ENCODE measurements at places on chromosomes 2 and 18.

- DNase-seq, result no peak
Measured at GRCh38 chr2:231680992-231681852, 27.1 kb upstream of the PTMA start.

GRCh38 chr18:67478249-67478648, 38.3 kb downstream of the DSEL start:
- DNase-seq, result no peak

GRCh38 chr18:23232331-23232730, 97.0 kb downstream of the CABLES1 start:
- no peak for DNase-seq

DNA sequence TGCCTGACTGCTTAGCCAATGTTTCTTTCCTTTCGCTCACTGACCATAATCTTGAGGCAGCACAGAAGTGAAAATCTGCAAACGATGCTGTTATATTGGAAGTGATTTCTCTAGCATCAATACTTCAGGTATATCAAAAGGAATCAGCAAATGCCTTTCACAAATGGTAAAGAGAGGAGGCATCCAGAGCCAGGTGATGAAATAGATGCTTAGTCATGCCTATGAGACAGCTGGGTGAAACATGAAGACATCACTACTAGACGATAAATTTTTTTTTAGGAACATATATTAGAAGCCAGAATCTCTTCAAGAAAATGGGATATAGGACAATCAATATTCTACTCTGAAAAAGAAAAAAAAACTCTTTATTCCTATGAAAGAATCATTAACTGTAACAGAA, 249.2 kb upstream of the SLC39A10 start:
- DNase-seq, result no peak

- DNase-seq, result no peak
Measured at GRCh38 chr2:44086629-44087028, 82.0 kb upstream of the PPM1B start.

- DNase-seq, result no peak
Measured at GRCh38 chr18:9683418-9684396, 24.4 kb upstream of the RAB31 start.

GRCh38 chr2:96143848-96144480, 1.3 kb downstream of the DUSP2 start:
- no peak for DNase-seq

GRCh38 chr2:55269645-55269990, 587 bp upstream of the MTIF2 start:
- no peak for DNase-seq

GRCh38 chr18:48806551-48807261, 144.1 kb downstream of the SMAD7 start:
- DNase-seq, result no peak

DNA sequence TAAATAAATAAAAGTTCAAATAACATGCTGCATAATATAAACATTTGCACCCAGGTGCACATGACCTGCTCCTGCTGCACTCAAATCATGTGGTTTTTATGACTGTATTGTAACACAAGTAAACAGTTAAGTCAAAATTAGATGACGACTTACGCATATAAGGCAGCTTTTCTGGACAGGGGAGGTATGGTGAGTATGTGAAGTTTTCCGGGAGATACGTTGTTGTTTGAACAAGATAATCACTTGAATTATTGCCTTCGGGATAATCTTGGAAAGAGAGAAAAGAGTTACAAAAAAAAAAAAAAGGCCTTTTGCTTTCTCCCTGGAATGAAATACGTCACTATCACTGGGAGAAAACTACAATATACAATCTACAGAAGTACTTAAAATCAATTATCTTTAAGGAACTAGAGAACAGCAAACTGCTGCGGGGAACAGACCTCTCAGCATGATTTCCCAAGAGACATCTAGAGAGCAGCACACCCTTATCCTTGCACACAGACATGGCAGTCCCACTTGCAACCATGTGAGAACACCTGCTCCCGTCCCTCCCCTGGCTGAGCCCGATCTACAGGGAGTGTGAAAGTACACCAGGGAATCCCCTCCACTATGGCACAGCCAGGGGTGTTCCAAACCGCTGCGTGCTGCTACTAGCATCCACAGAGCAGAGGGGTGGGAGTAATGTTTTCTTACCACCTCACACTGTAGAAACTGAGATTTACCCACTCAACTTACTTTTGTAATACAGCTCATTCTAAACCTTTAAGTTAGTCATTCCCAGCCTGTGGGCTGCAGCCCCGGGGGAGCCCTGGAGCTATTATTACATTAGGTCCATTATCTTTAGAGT, 26.3 kb downstream of the B4GALT6 start:
- DNase-seq, result no peak

DNA sequence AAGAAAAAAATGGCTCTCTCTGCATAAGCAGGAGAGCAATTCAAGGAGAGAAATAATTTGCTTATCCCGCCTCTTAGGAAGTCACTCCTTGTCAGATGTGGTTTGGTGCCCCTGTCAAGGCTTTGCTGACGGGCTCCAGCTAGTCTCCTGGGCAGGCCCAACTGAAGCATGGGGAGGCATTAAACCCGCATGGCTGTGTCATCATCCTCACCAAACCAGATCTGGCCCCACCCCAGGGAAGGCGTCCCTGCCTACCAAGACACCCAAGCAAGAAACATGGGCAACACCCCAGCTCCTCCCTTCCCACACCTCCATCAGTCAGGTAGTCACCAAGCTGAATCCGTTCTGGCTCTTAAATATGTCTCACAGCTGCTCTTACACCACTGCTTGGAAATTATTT, 108.0 kb downstream of the SGPP2 start:
- DNase-seq, result no peak

DNA sequence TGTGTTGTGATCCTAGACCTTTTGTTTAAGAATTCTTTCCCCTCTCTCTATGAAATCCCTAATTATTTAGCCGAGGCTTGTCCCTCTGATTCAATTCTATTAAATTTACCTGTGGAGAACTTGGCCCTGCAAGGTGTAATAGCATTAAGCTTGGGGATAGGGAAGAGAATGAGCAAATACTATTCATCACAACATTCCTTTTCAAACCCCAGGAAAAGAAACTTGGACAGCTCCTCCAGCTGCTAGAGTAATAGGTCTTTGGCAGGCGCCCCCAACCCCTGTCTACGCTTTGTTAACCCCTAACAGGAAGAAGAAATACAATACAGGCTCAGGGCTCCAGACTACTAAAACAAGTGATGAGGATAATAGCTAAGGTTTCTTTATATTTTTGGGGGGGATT, 957.0 kb downstream of the CPS1 start:
- DNase-seq, result no peak

- no peak for DNase-seq
Measured at GRCh38 chr2:175439416-175439815, 257.9 kb upstream of the ATP5MC3 start.

DNA sequence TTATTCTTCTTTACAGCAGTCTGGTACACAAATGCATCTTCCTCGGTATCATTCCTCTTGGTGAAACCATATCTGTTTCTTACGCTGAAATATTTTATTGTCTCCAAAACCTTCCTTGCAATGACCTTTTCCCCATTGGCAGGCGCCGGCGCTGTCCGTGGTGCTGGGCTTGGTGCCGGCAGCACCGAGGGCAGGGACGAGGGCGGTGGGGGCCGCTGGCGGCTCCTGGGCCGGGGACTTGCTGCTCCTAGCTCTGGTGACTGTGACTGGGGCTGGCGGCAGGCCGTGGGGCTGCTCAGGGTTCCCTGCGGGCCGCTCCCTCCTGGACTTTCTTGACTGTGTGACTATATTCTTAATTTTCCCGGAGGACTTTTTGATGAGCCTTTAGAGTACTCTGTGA, 72.5 kb downstream of the GPR39 start:
- DNase-seq, result no peak

GRCh38 chr2:88666576-88666975, 24.9 kb upstream of the RPIA start:
- no peak for DNase-seq

DNA sequence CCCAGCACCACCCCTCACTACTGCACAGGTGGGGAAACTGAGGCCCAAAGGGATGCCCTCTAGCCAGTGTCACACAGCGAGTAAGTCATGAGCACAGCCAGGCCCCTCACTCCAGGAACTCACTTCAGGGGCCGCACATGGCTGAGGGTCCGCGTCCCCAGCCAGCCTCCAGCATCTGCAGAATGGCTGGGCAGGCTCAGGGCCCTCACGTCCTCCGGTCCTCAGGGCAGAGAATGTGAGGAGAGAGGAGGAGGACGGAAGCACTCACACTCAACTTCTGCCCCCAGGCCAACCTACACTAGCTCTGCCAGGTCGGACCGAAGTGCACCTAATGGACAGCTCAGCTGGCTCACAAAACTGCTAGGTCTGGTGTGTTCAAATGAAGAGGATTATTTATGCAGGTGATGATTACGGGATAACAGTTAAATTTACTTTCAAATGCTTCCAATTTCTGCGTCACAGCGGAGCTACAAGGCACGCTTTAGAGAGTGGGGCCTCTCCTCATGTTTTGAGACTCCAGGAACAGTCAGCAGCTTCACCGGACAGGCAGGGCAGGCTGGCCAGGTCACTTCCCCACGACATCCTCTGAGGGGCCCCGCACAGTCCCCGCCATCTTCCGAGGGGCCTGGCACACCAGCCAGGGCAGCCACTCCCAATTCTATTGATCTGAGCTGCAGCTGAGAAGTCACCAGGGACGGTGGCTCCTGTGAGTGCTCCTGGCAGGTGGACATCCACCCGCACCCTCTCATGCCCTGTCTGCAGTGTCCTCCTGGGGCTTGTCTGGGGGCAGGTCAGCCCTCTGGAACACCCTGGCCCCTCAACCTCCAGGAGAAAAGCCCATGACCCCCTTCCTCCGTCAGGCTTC, 26.5 kb downstream of the KIF1A start:
- no peak for DNase-seq

GRCh38 chr2:127985026-127985734, 42.7 kb downstream of the SAP130 start:
- DNase-seq, result no peak

DNA sequence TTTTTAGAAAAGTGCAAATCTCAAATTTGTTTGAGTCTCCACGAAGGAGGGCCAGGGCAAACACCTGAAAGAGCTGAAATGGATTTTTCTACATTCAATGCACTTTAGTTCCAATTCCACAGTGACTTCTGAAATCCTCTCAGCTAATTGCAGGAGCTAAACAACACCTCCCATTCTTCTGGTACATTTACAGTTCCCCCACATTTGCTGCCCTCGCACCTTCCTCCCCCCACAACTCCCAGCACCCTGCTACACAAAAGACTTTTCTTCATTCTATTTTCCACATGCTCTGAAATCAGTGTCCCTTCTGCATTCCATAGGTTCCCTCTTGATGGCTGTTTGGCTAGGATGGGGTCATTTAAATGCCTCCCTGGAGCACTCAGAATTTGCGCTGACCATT, 5.9 kb upstream of the NPAS2 start:
- no peak for DNase-seq

DNA sequence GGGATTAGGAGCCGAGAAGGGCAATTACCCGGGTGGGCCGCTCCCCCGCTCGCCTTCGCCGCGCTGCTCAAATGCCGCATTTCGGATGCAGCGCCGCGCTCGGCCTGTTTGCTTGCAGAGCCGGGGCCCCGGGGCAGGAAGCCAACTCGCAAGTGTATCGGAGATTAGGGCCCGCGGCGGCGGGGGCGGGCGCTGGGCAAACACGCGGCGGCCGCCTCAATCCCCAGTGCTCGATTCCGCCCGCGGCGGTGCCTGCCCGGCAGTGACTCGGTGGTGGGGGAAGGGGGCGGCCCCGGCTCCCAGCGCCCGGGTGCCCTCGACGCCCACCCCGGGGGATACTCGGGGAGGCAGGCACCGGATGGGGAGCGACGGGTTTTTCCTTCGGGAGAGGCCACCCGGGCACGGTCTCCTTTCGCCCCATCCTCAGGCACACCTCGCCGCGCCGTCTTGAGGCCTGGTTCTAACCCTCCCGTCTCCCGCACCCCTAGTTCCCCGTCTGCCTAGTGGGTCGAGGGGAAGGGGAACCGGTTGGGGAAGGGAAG, 26.6 kb upstream of the NOTO start:
- DNase-seq, result peak; percentile 42

DNA sequence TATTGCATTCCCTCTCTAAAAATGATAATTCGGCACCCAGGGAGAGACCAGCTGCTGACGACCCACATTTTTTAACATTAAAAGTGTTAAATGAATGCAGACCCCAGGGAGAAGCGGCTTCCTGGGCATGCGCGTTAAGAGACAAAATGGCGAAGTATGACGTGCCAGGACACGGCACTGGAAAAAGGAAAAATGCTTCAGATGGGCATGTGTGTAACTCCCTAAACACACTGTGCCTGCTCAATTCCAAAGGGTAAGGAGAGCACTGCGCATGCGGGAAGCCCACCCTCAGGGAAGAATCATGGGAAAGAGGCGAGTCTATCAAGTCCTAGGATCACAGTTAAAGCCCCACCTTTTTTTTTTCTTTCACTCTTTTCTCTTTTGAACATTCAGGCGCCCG, 58.1 kb downstream of the CYP26B1 start:
- no peak for DNase-seq

- no peak for DNase-seq
Measured at GRCh38 chr2:197838036-197838435, 33.6 kb downstream of the PLCL1 start.

DNA sequence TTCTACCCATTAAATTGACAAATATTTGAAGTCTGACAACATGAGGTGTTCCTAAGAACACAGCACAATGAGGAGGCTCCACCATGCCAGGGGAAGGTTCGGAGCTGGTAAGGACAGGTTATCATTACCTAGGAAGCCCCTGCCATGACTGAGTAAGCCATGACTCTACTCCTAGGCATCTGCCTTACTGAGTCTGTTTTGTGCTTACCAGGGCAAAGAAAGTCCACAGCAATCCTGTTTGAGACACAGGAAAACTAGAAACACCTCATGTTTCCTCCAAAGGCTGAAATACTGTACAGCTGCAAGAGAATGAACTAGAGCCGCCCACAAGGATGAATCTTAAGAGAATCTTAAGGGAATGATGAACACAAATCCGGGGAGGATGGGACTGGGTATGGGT, 11.6 kb downstream of the TGFBRAP1 start:
- no peak for DNase-seq

DNA sequence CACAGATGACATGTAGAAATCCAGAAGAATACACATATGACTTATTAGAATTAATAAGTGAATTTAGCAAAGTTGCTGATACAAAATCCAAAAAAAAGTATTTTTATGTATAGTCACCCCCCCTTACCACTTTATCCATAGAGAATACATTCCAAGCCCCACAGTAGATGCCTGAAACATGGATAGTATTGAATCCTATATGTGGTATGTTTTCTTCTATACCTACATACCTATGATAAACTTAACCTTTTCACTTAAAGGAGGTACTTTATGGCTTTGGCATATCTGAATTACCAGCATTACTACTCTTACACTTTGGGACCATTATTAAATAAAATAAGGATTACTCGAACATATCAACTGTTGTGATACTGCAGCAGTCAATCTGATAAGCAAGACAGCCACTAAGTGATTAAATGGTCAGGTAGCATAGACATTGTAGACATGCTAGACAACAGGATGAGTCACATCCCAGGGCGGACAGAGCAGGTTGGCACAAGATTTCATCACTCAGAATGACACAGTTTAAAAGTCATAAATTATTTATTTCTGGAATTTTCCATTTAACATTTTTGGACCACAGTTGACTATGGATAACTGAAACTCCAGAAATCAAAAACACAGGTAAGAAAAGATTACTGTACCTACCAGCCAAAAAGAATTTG, 208.2 kb upstream of the CHAC2 start:
- DNase-seq, result no peak

- no peak for DNase-seq
Measured at GRCh38 chr18:37403100-37403781, 162.4 kb downstream of the CELF4 start.

- no peak for DNase-seq
Measured at GRCh38 chr2:69166812-69167468, 154.0 kb downstream of the ANTXR1 start.
